Cardiac septum (tissue), 1 donor: ENCODE measurements at places on chromosomes 6 and 20. TPM values are rescaled to one million over a fixed set of nuclear protein-coding genes. Genes with fewer than 3 reads are reported as not detected.

RRAGD gene
- total RNA-seq: 90.5 TPM

TRIM10 gene
- total RNA-seq: 0.08 TPM

SIRPG gene
- not detected for total RNA-seq

KCNK5 gene
- total RNA-seq: 0.19 TPM

SPINT3 gene
- not detected for total RNA-seq

PACRG gene
- 14.1 TPM for total RNA-seq

EEF1E1 gene
- 15.9 TPM for total RNA-seq

RIPOR2 gene
- total RNA-seq: 11.2 TPM

CRISP2 gene
- total RNA-seq: not detected

CST2 gene
- total RNA-seq: not detected

RAET1L gene
- total RNA-seq: not detected

GSTA2 gene
- not detected for total RNA-seq

GRCh38 chr20:62148908-62149314 lies 5.3 kb downstream of the SS18L1 start:
- no peak for DNase-seq

DNA sequence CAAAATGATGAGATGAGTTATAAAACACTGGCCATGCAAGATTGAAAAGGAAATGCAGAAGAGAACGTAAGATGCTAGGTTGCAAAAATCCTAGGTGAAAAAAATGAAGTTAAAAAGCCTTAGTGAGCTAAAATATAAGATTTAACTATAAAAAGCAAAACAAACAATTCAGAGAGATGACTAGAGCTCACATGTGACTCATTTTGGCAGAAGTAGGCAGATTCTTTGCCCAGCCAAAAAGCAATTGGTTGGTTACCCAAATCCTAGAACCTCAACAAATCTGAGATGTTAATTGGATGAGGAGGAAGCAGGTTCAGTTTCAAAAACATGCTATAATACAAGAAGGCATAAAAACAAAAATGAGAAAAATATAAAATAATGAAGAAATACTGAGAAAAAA lies 249.1 kb downstream of the OGFRL1 start:
- no peak for DNase-seq

GRCh38 chr6:7236306-7237209 lies 76.4 kb downstream of the SSR1 start:
- no peak for DNase-seq

- DNase-seq: no peak
Measured at GRCh38 chr20:40958598-40958997, 70.0 kb upstream of the TOP1 start.

- DNase-seq: no peak
Measured at GRCh38 chr20:62700261-62700930, 8.2 kb upstream of the NTSR1 start.

- DNase-seq: no peak
Measured at GRCh38 chr20:2793471-2793870, 7.0 kb downstream of the CPXM1 start.

GRCh38 chr6:46733341-46733801 lies 1.8 kb downstream of the PLA2G7 start:
- no peak for DNase-seq

GRCh38 chr20:7520361-7520760 lies 419.9 kb downstream of the HAO1 start:
- DNase-seq: no peak

DNA sequence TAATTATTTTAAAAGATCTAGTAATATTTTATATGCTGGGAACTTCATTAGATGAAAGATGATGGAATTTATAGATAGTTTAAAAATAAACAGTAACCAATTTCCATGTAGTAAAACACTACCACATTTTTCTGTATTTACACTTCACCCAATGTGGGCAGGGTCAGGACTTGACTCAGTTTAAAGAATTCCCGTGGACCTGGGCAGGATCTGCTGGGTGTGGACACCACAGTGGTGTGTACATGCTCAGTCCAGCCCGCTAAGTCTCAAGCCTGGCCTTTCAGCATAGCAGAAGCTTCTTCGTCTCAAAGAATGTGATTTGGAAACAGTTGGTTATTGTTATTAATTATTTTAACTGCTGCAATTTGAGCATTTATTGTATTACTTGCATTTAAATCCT lies 364.2 kb downstream of the SYNE1 start:
- DNase-seq: no peak

DNA sequence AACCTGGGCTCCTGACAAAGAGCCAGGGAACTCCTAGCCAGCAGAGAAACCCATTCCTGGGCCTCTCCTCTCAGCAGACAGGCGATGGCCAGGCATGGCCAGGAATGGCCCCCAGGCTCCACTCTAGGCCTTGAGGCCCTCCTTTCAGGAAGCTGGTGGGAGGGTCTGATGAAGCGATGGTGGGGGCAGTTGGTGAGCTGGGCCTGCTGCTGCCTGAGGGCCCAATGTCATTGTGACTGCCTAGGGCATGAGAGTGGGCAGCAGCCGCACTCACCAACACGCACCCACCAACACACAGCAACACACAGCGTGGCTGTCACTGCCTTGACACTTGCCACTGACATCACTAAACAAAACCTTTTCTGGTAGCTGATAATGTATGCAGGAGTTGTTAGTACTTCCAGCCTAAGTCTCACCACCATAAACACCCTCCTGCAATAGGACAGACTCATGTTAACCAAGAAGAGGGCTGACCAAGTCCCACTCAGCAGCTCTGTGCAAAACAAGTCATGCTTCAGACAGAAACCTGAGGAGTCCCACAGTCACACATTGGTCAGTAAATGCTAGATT lies 69.3 kb downstream of the ABHD12 start:
- DNase-seq: no peak

DNA sequence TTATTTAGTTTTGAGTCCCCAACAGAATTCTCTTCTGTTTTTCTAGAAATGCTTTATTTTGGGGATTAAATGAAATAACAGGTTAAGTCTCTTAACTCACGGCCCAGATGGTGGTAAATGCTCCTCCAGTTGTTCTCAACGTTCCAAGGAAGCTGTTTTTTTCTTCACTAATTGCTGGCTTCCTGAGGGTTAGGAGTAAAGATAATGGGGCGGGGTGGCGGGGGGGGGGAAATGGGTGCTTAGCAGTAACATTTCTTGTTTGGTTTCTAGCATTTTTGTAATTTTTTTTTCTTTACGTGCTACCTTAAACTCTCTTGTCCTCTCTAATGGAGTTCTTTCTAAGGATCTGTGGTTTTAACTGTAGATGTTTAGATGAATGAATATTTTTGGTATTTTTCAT lies 2.2 kb downstream of the SRSF3 start:
- no peak for DNase-seq

GRCh38 chr6:167467793-167468431 lies 143.0 kb downstream of the TTLL2 start:
- no peak for DNase-seq

GRCh38 chr20:31822421-31823330 lies 3.5 kb downstream of the MYLK2 start:
- peak; percentile 93 for DNase-seq

GRCh38 chr6:53112404-53112803 lies 36.2 kb downstream of the GCM1 start:
- DNase-seq: no peak

- no peak for DNase-seq
Measured at GRCh38 chr6:113629975-113630737, 227.0 kb upstream of the MARCKS start.

DNA sequence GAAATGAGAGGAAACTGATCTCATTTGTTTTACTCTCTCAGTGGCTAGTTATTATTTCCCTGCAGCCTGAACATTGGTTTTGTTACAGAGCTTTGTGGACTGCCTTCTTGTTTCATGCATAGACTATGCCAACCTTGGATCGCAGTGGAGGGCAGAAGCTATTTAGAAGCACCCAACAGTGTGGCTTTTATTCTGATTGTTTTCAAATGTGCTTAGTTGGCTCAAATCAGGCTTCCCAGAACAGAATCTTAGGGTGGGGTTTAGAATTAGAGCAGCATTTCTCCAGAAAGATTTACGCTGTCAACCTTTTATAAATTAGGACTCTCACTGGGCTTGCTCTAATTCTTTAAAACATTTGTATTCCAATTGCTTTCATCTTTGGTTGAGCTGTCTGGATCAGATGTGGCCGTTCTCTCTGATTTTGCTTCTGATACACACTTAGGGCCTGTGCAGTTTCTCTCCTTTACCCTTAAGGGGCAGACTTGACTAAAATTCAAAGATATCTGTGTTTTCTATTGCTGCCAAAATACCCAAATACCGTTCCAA lies 210.3 kb downstream of the BCKDHB start:
- DNase-seq: no peak

- DNase-seq: peak; percentile 86
Measured at GRCh38 chr20:36808317-36809257, 35.0 kb upstream of the DSN1 start.

GRCh38 chr6:44960898-44961297 lies 367.2 kb upstream of the RUNX2 start:
- no peak for DNase-seq

DNA sequence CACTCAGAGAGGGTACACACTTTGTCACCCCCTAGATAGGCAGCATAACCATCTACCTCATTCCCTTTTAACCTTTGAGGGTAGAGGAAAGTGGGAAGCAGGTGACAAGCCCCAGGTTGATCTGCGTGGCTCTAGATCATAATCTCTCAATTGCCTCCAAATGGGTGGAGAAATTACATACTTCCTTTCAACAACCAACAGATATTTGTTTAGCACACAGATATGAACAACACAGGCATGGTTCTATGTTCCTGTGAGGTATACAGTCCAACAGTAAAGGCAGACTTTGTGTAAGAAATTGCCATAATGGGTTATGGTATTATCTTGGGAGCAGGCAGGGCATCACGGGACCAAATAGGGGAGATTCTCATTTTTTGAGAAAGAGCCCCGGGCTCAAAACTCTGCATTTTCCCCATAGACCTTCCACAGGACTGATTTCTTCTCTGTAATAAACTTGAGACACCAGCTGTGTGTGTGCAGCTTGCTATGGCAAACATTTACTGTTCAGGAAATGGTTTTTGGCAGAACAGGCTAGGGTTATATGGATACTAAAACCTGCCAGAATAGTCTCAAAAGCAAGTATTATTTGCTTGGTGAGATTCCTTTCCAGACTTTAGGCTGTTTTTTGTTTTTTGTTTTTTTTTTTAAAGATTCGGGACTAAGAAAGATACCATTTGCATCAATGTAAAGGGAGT lies 126.2 kb downstream of the CD164 start:
- no peak for DNase-seq

- DNase-seq: no peak
Measured at GRCh38 chr6:167548451-167548850, 223.6 kb downstream of the TTLL2 start.

- no peak for DNase-seq
Measured at GRCh38 chr6:26330859-26331217, 34.2 kb upstream of the BTN3A2 start.

GRCh38 chr6:168107191-168107983 lies 28.4 kb upstream of the FRMD1 start:
- DNase-seq: no peak

DNA sequence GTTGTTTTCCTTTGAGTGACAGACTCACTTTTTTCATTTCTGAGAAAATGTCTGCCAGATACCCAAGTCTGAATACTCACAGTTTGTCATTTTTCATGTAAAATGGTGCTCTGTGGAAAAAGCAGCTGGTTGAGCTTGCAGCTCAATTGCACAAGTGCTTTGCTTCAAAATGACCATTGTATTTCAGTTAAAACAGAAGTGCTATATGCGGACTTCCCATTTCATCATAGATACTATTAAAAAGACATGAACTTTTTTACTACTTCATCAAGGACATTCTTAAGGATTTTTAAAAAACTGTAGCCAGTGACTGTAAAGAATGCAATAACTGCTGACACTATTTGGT lies 61.5 kb downstream of the KCNS1 start:
- no peak for DNase-seq

GRCh38 chr6:163501439-163501838 lies 86.9 kb downstream of the QKI start:
- DNase-seq: no peak

DNA sequence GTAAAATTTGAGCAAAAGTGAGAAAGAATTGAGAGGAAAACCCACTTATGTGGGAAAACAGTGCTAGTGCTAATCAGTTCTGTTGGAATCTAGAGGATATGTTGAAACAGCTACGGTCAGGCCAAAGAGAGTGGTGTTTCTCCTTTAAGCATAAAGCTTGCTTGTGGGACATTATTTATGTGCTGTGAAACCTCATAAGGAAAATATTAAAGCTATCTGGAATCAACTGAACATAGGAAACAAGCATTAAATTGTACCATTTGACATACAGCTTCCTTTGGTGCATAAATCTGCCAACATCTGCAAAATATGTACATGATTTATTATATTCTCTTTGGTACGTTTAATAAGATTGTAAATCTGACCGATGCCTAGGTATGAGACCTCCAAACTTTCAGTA lies 182.5 kb upstream of the PDE10A start:
- no peak for DNase-seq
